ENCODE measurements at places on chromosomes 5 and 9. TPM values are rescaled to one million over a fixed set of nuclear protein-coding genes. Genes with fewer than 3 reads are reported as not detected.

GRCh38 chr5:33565324-33565723 is 124.6 kb downstream of the TARS1 start:
- DNase-seq, result no peak
- H3K4me1 ChIP-seq, result peaks cover 4% of the 10 kb centered on the region
- no peaks in the 10 kb centered on the region for H3K27me3 ChIP-seq
- no peak overlapping the region for H3K4me3 ChIP-seq
- H3K36me3 ChIP-seq, result peaks cover 5% of the 10 kb centered on the region
- no peak overlapping the region for H3K27ac ChIP-seq

DNA sequence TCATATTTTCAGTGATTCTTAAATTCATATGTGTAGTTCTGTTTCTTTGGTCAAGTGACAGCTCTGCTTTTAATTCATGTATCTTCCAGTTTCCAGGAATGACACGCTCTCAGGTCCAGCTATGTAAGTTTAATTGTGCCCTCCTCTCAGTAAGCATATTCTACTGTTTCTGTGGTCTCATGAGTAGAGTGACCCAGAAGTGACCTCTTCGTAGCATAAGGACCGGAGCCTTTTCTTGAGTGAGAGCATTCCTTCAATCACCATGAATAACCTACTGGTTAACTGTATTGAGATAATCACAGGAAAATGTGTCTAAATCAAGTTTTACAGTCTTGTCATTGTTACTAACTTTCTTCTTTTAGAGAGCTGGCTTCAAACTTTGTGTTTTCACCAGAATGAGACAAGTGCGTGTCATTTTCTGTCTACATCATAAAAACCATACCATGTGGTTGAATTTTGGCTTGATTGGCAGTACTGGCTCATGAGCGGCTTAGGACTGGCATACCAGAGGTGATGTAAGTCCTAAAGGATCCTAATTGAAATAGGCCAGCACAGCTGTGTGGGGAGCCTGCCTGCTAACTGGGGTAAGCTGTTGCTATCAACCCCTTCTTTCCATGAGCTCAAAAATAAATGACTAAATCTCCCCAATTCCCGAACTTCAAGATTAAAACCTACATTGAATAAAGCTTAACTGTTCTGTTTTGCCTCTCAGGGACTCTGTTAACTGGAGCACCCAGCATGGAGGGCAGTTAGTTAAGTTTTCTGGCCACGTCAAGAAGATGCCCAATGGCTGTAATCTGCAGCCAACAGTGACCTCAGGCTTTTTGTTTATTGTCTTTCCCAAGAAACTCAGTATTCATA is 4.8 kb downstream of the ADAMTSL1 start:
- H3K4me3 ChIP-seq, result no peak overlapping the region
- H3K4me1 ChIP-seq, result peaks cover 31% of the 10 kb centered on the region
- no peaks in the 10 kb centered on the region for H3K27me3 ChIP-seq
- no peak overlapping the region for H3K27ac ChIP-seq
- DNase-seq, result no peak
- H3K36me3 ChIP-seq, result no peaks in the 10 kb centered on the region

DNA sequence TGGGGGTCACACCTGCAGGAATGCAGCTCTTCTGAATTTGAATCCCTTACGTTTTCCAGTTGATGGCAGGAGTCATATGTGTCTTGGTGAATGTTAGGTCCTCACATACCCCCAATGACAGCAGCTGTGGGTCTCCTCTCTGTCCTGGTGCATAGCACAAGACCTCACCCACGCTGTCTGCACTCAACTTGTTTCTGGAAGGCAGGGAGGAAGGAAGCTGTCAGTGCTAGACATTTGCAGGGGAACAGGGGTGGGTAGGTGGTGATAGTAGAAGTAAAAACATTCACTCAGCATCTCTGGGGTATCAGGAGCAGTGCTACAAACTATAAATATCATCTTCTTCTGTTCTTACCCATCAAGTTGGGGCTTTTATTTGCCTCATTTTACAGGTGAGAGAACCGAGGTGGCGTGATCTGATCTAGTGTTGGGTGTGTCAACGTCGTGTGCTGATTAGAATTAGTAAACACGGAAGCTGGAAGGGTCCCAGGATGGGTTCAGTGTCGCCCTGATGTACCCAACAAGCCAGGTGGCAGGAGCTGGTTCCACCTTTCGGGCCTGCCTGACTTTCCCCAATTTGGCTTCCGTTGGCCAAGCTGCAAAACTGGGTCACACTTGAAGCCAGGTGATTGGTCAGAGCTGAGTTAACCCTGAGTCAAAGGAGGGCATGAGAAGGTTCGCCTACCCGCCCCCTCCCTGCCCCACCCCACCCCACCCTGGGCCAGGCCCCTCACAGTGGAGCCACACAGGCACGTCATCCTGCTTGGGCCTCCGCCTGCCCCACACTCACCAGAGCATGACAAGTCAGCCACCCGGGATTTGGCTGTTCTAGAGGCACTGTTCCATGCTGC is 15.8 kb downstream of the ERGIC1 start:
- peak overlapping the region; percentile 13 for H3K27ac ChIP-seq
- H3K36me3 ChIP-seq, result no peaks in the 10 kb centered on the region
- no peak overlapping the region for H3K4me3 ChIP-seq
- DNase-seq, result no peak
- no peaks in the 10 kb centered on the region for H3K27me3 ChIP-seq
- H3K4me1 ChIP-seq, result peaks cover 42% of the 10 kb centered on the region

GRCh38 chr5:156385416-156385815 is 58.5 kb downstream of the SGCD start:
- H3K4me1 ChIP-seq, result peaks cover 18% of the 10 kb centered on the region
- H3K27ac ChIP-seq, result no peak overlapping the region
- no peaks in the 10 kb centered on the region for H3K27me3 ChIP-seq
- H3K4me3 ChIP-seq, result no peak overlapping the region
- H3K36me3 ChIP-seq, result no peaks in the 10 kb centered on the region

Gene ADAMTSL1
- total RNA-seq, result 1.0 TPM

DNA sequence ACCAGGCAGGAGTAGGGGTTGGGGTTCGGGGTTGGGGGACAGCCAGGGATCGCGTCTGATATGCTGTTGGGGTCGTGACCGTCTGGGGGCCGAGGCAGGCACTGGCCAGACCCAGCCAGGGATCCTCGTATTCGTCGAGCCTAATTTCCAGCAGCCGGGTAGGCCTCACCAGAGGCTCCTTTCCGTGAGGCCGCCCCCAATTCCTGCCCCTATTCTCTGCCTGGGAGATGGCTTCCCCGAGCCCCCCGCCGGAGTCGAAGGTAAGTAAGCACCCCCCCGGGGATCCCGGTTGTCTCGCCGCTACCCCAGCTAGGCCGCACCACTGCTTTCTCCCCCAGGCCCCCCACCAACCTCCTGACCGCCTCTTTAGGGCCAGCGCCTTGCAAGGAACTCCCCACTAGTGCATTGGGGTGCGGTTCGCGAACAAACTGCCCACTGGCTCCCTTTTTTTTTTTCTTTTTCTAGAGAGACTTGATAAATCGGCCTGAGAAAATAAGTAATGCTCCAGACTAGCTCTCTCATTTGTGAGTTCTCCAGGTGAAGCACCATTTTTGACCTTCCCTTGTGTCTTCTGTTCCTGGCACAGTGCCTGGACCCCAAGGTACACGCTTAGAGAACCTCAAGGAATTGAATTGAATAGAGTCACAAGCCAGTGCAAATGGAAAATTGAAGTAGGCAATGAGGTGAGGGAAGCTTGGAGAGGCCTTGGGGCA is 435 bp downstream of the ZNF189 start:
- H3K4me1 ChIP-seq, result peaks cover 54% of the 10 kb centered on the region
- H3K4me3 ChIP-seq, result peak overlapping the region; percentile 100
- H3K27me3 ChIP-seq, result no peaks in the 10 kb centered on the region
- peaks cover 42% of the 10 kb centered on the region for H3K36me3 ChIP-seq

DNA sequence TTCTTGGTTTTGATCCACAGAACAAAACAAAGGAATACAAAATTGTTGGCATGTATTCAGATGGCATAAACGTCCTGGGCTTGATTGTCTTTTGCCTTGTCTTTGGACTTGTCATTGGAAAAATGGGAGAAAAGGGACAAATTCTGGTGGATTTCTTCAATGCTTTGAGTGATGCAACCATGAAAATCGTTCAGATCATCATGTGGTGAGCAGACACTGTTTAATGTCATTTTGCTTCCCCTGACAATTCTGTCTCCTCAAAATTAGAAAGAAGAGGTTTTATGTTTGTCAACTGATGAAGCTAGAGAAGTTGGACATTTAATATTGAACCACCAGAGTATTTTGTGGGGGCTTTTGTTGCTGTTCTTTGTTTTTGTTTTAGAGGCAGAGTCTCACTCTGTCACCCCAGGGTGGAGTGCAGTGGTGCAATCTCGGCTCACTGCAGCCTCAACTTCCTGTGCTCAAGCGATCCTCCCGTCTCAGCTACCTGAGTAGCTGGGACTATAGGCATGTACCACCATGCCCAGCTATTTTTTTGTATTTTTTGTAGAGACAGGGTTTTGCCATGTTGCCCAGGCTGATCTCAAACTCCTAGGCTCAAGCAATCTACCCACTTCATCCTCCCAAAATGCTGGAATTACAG is 82.0 kb downstream of the SLC1A1 start:
- no peak for DNase-seq
- peaks cover 33% of the 10 kb centered on the region for H3K36me3 ChIP-seq
- no peaks in the 10 kb centered on the region for H3K4me1 ChIP-seq
- no peaks in the 10 kb centered on the region for H3K27me3 ChIP-seq

DNA sequence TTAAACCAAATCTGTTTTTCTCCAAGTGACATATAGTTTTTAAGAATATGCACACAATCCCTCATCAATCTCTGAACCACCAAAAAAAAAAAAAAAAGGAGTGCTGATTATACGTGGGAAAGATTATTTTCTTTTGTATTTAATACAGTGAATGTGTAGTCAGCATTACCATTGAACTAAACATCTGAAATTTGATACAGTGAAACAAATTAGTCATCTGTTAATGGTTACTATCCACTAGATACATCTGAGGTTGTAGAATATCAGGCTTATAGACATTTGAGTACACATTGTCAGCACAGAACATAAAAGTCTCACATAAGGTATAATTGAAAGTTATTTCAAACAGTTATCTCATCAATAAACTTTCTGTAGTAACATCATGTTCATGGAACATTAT is 87.0 kb downstream of the SLF1 start:
- H3K27ac ChIP-seq, result no peak overlapping the region
- no peaks in the 10 kb centered on the region for H3K27me3 ChIP-seq
- H3K4me1 ChIP-seq, result peaks cover 19% of the 10 kb centered on the region
- H3K36me3 ChIP-seq, result peaks cover 1% of the 10 kb centered on the region
- no peak overlapping the region for H3K4me3 ChIP-seq

GRCh38 chr9:123339666-123340510 is 16.1 kb upstream of the CRB2 start:
- H3K4me1 ChIP-seq, result peaks cover 41% of the 10 kb centered on the region
- H3K4me3 ChIP-seq, result no peak overlapping the region
- H3K27ac ChIP-seq, result peak overlapping the region; percentile 79
- DNase-seq, result no peak
- no peaks in the 10 kb centered on the region for H3K36me3 ChIP-seq

- peak overlapping the region; percentile 85 for H3K27ac ChIP-seq
- peaks cover 59% of the 10 kb centered on the region for H3K4me1 ChIP-seq
- H3K4me3 ChIP-seq, result no peak overlapping the region
- no peak for DNase-seq
Measured at GRCh38 chr5:112004867-112005622, 248.1 kb upstream of the NREP start.

- H3K27ac ChIP-seq, result no peak overlapping the region
- DNase-seq, result no peak
- no peaks in the 10 kb centered on the region for H3K4me1 ChIP-seq
- no peaks in the 10 kb centered on the region for H3K36me3 ChIP-seq
Measured at GRCh38 chr9:19901586-19901985, 112.7 kb upstream of the SLC24A2 start.

Gene SLC6A19
- not detected for total RNA-seq
